ENCODE measurements at places on chromosomes 4 and X.
A peak's percentile ranks its signal among the peaks of the same experiment; 100 is the strongest.

GRCh38 chr4:76779740-76780459 is 118.0 kb downstream of the SOWAHB start:
- DNase-seq: no peak

- no peak for DNase-seq
Observed at GRCh38 chr4:17309567-17310268, 202.2 kb downstream of the QDPR start.

DNA sequence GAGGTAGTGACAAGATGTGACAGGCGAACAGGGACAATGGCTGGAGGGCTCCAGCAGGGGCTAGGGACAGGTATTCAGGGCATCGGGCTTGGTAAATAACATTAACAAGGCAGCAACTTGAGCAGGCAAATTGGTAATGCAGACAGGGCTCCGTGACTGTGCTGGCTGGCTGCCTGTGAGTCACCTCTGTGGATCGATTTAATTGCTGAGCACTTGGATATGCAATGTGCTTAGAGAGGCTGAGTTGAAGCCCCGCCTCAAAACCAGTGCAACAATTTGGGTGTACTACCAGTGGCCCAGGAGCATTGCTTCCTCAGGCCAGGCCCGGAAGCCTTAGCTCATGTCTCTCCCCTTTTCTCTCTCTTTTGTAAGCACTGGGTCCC is 19.5 kb downstream of the CNGA2 start:
- no peak for DNase-seq

GRCh38 chr4:168811207-168811606 is 198.8 kb downstream of the CBR4 start:
- DNase-seq: no peak

DNA sequence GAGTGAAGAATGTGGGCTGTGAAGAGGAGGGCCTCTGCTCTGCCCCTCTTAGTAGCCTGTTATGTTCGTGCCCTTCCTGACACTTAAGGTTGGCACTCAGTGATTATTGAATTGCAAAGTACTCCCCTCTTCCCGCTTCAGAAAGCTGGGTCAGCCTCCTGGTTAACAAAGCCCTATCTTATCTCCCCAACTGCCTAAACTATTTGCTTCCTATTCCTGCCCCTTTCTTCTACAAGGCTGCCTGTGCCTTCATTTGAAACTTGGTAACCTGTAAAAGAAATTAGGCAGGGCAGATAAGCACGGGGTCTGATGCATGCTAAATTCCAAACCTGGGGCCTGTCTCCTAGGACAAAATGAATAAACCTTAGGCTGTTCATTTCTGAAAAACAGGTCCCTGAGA is 23.1 kb upstream of the TMEM150C start:
- DNase-seq: peak; percentile 26

- no peak for DNase-seq
Observed at GRCh38 chrX:153649178-153649914, 2.3 kb downstream of the DUSP9 start.

GRCh38 chr4:19135895-19136633 is 1114.5 kb upstream of the LCORL start:
- DNase-seq: no peak

- DNase-seq: no peak
Observed at GRCh38 chr4:152160225-152160800, 375.6 kb downstream of the FBXW7 start.

DNA sequence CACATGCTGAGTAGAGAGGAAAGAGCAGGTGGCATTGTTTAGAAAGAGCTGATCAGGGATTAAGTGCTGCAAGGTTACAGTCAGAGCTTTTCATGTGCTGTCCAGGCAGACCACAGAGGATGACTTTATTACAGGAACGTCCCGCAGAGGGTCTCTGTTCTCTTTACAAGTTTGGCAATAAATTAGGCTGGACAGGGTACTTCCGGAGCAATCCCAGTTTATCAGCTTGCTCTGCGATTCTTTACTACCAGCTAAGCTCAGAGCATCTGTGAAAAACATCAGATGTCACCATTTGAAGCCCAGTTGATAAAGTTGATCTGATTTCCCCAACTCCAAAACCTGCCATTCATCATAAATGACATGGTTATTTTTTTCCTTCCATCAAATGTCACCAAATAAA is 633.1 kb downstream of the NLGN4X start:
- no peak for DNase-seq

DNA sequence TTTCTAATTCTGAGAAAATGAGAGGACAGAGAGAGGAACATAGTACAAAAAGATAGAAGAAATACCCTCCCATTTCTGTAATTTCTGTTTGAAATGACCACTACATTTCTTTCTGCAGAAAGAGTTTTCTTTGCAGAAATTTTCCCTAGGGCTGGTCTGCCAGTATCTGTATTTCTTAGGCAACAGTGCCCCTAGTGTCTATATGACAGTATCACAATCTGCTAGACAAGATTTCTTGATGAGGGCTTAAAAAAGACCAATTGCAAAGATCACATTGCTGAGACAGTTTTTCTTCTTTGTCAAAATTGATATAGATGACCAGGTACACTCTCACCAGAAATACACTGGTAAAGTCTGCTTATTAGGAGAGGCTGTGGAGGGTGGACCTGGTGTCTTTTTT is 81.0 kb upstream of the ZDHHC15 start:
- DNase-seq: no peak

DNA sequence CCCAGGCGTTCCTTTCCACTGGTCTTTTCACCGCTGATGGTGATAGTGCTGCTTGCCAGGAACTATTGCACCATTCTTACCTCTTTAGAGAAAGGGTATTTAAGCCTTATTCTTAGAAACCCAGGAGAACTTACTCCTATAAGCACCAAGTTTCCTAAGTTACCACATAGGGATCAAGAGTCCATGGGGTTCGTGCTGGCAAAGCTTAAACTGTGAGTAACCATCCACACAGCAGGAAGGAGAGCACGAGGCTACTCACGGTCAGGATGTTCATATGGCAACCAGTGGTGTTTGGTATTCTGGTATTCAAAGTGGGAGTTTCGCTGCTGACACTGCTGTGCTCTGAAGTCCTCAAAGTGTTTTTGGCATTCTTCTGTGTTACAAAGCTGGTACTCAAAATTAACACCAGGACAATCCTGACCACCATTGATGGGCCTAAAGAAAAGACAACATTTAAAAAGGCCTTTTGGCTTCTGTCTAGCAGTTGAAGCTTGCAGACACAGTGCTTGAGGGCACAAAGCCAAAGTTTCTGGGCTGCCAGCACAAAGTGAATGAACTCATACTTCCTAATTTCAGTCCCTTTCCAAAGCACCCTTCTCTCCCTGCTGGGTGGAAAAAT is 256.9 kb downstream of the ADAMTS3 start:
- DNase-seq: no peak

GRCh38 chr4:181301735-181302710 is 941.2 kb upstream of the TENM3 start:
- DNase-seq: peak; percentile 4

DNA sequence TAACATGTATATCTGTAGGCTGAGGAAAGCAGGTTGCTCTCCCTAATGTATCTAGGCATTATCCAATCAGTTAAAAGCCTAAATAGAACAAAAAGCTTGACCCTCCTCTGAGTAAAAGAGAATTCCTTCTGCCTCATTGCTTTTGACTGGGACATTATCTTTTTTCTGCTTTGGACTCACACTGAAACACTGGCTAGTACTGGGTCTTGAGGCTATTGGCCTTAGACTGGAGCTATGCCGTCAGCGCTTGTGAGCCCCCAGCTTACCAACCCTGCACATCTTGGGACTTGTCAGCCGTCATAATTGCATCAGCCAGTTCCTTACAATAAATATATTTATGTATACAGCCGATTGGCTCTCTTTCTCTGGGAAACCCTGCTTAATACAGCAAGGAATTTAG is 206.8 kb upstream of the ARHGAP24 start:
- no peak for DNase-seq

DNA sequence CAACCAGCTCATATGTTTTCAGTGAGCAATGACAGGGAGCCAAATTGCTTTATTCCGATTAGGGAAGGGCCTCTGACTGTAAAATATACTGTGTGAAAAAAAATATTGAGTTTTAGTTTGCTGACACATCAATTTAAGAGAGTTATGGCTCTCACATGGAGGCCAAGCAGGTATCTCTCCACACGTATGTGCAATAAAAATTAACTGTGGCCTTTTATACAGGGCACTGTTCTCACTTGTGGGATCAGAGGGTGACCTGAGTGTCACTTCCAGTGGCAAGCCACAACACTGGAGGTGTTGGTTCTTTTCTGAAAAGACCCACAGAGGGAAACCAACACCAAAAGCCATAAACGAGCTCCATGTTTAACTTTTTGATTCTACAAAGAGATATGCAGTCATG is 462.8 kb downstream of the MID1IP1 start:
- no peak for DNase-seq

DNA sequence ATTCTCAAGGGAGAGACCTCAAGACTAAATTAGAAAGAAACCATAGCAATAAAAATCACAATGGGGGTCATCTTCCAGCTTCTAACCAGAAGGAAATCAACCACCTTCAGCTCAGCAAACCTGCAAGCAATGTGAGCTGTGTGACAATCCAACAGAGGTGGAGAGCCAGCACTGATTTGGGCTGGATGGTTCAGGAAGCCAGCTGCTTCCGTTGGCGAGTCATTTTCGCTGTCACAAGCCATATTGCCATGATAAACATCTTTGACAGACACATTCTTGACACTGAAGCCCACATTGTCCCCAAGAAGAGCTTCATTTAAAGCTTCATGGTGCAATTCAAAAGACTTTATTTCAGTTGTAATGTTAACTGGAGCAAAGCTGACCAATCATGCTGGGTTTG is 22.7 kb downstream of the F8A1 start:
- DNase-seq: no peak

DNA sequence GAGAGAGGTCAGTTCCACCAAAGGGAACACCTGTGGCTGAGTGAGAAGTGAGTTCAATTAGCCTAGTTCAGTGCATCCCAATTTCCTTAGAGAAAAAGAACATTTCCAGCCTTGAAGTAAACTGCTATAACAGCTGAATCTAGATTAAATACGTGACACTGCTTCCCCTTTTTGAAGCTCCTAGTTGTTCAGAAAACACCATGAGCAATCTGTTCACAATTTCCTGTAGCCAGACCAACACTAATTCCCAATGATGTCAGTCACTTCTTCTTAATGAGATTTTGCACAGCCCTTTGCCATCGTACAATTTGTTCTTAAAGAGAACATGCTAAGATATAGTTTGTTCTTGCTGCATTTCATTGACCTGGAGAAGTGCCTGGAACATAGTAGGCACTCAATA is 144.6 kb upstream of the EDNRA start:
- DNase-seq: no peak

DNA sequence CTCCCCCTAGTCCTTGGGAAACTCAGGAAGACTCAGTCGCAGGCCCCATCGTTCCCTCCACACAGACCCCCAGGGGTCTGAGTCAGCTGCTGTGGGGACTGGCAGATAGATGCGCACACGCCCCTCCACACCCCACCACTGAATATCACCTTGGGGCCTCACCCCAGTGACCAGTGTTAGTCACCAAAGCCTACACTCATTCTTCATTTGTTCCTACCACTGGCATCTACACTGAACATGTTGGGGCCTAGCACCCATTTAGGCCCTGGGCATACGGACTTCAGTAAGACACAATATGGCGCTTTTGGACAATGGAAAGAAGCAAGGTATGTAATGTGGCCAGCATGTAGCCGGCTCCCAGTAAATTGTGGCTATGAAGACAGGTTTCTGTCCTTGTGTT is 154.1 kb upstream of the PJA1 start:
- no peak for DNase-seq

GRCh38 chr4:76799718-76800117 is 98.2 kb downstream of the SOWAHB start:
- DNase-seq: no peak

DNA sequence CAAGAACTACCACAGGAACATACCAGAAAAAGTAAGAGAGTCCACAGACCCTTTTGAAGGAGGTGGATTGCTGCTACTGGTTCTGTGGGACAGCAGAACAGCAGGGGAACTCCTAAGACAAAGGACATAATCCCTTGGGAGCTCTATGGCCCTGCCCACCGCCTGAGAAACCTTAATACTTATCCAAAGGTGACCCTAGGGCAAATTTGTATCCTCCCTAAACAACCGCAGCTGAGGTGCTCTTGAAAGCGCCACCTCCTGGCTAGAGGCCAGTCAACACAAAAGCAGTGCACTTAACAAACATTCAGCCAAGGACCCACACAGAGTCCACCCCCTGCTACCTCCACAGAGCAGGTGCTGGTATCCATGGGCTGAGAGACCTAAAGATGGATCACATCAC is 136.8 kb downstream of the ADAM29 start:
- no peak for DNase-seq

GRCh38 chr4:143486314-143486713 is 27.2 kb upstream of the SMARCA5 start:
- DNase-seq: no peak

- no peak for DNase-seq
Observed at GRCh38 chrX:10986616-10987015, 124.5 kb upstream of the HCCS start.

DNA sequence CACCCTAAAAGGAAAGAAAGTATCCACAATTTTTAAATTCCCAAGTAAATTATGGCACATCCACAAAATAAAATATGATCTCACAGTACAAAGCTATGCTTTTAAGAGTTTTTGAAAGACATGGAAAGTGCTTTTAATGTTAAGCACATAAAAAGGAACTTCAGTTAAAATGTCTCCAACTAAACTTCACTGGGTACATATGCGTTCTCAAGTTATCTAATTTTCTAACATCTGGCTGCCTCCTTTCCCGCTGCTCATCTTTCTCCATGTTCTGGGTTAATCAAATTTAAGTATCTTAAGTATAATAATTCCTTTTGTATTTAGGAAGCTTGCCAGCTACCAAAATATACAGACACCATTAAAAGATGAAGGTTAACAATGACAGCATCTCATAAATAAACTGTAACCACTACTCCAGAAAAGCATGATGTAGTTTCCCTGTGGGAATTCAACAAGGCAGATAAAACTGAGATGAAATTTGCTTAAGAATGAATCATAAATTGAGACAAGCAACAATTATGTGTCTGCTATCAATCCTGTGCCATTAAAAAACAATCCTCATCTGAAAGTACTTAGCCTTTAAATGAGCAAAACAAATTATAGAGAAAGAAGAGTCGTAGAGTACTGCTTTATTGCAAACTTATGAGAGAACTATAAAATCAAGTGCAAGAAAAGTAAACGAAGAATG is 25.1 kb downstream of the PRSS12 start:
- DNase-seq: no peak

All from CMK (cell line).